ENCODE measurements at places on chromosomes 12 and 14. TPM values are rescaled to one million over a fixed set of nuclear protein-coding genes. Genes with fewer than 3 reads are reported as not detected.

LRRIQ1 gene
- total RNA-seq: 0.03 TPM

DNA sequence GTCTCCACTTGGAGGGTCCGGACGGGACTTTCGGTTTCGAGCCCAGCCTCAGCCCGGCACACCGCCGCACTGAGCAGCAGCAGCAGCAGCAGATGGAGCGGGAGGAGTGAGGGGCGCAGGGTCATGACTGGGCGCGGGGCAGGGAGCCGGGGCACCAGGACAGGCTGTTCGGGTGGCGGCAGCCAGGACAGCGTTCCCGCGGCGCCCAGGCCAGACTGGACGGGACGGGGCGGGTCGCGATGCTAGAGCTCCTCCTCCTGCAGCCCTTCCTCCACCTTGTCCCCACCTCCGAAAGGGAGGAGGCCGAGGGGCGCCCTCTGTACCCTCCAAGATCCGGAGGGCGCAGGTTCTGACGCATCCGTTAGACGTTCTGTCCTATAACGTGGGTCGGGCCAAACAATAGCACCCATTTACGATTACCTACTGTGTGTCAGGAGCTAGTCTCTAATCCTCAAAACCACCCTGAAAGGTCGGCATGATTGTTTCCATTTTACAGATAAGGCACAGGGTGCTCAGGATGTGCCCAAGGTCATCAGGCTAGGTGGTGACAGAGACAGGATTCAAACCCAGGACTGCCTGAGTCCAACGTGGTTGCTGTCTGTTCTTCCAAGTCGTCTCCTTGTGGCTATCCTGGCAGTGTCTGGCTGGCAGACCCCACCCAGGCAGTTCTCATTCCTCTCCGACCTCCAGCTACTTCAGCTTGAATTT lies at the start of gene FKBP11:
Gene FKBP11 (minus strand): TSS at position 189 of the 708 bp plus-strand sequence. CDS start 64 bp downstream, at position 125.
- DNase-seq: peak; percentile 43

TAPBPL gene
- total RNA-seq: 9.6 TPM

PLCZ1 gene
- total RNA-seq: not detected

AVPR1A gene
- not detected for total RNA-seq

DNA sequence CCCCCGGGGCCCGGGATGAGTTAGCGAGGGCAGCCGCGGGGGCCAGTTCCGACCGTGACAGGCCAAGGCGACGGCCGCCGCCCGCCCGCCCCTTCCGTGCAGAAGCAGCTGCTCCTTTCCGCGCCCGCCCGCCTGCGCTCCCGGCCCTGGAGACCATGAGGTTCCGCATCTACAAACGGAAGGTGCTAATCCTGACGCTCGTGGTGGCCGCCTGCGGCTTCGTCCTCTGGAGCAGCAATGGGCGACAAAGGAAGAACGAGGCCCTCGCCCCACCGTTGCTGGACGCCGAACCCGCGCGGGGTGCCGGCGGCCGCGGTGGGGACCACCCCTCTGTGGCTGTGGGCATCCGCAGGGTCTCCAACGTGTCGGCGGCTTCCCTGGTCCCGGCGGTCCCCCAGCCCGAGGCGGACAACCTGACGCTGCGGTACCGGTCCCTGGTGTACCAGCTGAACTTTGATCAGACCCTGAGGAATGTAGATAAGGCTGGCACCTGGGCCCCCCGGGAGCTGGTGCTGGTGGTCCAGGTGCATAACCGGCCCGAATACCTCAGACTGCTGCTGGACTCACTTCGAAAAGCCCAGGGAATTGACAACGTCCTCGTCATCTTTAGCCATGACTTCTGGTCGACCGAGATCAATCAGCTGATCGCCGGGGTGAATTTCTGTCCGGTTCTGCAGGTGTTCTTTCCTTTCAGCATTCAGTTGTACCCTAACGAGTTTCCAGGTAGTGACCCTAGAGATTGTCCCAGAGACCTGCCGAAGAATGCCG lies 699 bp downstream of the MGAT2 start:
- DNase-seq: peak; percentile 49

GRCh38 chr14:64184103-64184729 lies 110.0 kb downstream of the ESR2 start:
- no peak for DNase-seq

DNA sequence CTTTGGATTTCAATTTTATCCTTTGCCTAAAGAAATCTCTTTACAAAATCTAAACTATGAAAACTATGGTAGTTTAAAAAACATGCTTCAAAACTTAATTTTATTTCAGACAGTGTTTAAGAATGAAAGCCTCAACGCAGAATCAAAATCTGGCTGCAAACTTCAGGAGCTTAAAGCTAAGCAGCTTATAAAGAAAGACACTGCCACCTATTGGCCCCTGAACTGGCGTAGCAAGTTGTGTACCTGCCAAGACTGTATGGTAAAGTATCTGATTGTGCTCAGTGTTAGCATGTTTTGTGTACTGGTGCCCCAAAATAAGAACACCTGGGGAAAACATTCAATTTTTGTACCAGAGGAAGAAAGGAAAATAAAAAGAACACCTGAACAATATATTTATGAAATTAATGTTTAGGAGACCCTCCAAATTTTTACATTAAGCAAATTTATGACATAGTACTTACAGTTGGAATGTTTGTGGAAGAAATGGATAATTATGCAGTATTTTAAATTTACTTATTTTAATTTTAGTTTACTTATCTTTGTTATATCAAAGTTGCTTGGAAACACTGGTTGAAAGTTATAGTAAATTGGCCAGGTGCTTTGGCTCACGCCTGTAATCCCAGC lies 12.2 kb downstream of the UBR7 start:
- peak; percentile 48 for DNase-seq

DNA sequence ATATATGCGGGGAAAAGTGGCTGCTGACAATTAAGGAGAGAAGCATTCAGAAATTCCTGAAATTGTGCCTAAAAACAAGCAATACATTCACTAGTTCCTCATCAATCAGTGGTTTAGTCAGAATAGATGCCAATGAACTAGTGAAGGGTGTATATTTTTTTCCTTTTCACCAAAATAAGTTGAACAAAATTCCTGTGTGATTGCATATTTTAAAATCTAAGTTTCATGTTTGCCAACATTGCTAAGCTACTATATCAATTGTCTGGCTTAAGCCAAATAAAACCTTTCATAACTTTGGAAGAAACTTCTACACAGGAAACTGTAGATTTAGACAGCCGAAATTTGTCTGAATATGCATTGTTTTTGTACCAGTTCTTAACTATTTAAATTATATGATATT lies 8.7 kb downstream of the PRKD1 start:
- DNase-seq: no peak

BBOF1 gene
- total RNA-seq: 0.50 TPM

DNA sequence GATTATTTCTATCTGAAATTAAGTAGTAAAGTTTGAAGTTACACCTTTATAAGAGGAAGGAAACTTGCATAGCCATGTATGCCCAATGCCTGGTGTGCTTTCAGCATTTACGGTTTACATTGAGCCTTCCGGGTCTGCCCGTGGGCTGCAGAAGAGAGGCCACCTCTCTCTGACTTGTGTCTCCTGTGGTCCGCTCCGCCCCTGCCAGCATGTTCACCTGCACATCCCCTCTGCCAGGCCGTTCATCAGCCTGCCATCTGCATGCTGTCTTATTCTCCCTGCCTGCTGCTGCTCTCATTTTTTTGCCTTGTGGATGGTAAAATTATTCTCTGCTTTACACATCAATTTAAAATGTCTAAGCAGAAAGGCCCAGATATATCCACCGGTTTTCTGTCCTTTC lies 41.5 kb upstream of the DYNC1H1 start:
- no peak for DNase-seq

DNA sequence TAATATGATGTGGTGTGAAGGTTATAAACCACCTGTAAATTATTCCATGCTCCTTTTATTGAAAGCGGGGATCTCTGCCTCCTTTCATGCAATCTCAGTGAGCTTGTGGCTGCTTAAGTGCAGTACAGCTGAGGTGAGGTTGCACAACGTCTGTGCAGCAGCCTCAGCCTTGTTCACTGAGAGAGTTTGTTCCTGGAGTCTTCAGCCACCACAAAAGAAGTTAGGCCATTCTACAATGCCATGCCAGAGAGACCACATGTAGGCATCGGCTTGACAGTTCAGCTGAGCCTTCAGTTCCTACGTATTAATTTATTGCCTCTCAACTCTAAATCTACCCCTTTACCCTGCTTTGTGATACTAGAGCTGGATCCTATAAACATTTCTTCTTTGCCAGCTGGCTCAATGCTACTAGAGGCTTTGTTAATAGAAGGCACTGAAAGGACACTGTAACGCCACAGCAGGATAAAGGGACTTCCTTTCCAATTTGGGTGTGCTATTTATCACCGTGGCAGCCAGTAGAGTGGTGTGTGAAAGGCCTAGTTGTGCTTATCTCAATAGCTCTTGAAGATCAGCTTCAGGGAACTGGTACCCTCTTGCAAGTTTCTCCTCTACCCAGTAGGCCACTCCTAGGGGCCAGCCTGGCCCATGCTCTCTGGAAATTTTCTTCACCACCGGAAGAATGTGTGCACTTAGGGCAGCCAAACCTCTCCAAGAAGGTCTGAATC lies 337.7 kb downstream of the IPO8 start:
- no peak for DNase-seq

DNA sequence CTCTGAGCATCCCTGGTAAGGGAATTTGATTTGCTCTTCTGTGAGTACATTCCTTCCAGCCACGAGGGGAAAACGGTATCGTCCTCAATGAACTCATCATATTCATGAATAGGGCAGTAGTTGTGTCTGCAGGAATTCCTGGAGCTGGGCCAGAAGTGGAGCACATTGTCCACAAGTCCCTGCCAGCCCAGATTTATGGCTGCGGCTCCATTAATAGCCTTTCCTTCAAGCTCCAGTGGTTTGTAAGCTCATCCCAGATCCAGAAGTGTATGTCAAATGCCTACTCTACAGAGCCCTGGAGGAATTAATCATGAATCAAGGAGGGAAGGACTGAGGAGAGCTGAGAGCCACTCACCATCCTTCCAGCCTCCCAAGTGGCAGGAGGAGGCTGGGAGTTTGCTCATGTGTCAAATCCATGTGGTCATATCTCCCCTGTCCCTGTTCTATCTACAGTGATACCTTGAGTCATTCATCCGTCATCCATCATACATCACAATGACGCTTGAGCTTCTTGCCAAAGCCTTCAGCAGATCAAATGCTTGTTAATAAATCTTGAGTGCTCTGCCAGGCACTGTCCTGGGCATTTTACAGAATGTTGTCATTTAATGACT lies 65.5 kb downstream of the SVOP start:
- DNase-seq: peak; percentile 27

DNA sequence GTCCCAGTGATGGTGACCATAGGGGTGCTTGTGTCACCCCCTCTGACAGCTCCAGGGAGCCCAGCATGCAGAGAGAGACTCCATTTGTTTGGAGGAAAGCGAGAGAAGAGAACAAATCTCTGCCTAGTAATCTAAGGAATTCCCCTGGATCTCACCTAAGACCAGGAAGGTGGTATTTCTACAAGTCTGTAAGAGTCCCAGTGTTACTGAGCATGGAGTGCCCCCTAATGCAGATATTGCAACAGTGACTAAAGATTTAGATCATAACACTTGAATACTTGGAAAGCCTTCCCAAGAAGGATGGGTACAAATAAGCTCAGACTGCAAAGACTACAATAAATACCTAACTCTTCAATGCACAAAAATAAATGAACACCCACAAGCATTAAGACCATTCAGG lies 360.4 kb upstream of the GARIN6 start:
- no peak for DNase-seq

GUCY2C gene
- total RNA-seq: not detected

WNT1 gene
- total RNA-seq: not detected

DNA sequence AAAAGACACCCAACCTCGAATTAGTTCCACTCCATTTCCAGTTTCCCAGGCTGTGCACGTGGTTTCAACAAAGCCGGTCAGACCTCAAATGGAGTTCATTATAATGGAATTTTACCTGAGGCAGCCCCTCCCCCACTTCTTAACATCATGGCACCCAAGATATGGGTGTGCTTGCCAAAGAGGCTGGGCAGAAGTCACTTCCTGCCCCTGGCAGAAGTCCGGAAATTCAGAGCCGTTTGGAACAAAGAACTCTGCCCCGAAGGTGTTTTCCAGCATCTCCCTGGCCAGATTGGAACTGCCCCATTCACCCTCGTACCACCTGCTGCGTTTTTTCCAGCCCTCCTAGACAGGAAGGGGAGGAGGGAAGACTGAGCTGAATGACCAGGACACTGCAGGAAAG lies 8.2 kb downstream of the VDR start:
- peak; percentile 36 for DNase-seq

DNA sequence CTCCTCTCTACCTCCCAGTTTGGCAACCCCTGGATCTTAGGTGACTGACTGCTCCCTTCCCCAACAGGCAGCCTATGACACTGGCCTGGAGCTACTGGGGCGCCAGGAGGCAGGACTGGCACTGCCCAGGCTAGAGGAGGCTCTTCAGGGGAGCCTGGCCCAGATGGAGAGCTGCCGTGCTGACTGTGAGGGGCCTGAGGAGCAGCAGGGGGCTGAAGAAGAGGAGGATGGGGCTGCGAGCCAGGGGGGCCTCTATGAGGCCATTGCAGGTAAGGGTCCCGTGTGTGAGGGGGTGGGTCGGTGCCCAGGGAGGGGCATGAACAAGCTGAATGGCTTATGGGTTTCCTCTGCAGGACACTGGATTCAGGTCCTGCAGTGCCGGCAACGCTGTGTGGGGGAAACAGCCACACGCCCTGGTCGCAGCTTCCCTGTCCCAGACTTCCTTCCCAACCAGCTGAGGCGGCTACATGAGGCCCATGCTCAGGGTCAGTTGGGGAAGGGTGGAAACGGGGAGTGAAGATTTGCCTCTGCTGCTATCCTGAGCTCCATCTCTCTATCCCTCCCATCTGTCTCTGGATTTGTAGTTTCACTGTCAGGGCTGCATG lies 2.2 kb downstream of the P3H3 start:
- no peak for DNase-seq

DNA sequence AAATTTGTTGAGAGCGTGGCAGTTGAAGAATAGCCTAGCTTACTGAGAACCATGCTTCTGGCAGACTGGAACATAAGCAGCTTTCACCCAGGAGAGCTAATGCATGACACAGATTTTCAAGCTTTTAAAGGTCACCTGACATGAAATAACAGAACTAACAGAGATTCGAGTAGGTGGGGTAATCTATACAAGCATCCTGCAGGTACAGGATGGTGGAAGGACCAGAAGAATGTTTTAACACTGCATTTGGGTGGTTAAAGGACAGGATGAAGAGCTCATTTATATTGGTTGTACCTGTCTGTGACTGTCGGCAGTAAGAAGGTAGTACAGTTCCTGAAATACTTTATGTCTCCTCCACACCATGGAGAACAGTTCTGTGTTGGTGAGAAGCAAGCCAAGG lies 8.9 kb downstream of the PELI2 start:
- DNase-seq: no peak

DNA sequence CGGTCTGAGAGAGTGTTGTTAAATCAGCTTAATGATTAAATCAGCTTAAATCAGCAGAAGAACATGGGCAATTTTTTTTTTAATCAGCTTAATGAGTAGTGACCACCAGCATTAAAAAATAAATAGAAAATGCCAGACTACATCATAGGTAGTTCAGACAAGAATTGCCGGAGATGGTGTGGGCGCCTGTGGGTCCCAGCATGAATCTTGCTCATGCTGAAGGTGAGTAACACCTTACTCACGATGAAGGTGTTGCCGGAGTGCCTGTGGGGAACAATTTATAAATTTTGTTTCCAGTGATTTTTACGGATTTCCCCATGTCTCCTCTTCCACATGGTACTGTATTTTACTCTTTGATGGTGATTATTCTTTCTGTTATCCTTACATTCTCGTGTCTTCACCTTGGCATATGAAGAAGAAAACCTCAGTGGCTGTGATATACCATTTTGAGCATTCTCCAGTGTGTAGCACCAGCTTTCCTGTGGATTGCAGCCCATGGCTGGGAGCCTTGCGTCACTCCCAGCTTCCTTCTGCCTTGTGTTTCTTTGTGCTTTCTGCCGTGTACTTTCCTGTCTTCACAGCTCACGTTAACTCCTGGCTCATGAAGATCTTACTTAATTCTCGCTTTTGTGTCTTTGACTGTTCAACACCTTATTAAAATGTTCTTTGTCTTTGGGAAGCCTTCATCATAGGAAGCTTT lies 4.7 kb downstream of the TDRD9 start:
- DNase-seq: no peak
